ENCODE measurements at places on chromosomes 11 and 22.

- DNase-seq: no peak
These were observed 272.5 kb downstream of the TBC1D22A start for GRCh38 chr22:47034905-47035419.

- DNase-seq: no peak
These were observed 88.7 kb downstream of the PKNOX2 start for GRCh38 chr11:125253289-125253688.

- no peak for DNase-seq
These were observed 7.2 kb downstream of the MICALL1 start for GRCh38 chr22:37913233-37913721.

DNA sequence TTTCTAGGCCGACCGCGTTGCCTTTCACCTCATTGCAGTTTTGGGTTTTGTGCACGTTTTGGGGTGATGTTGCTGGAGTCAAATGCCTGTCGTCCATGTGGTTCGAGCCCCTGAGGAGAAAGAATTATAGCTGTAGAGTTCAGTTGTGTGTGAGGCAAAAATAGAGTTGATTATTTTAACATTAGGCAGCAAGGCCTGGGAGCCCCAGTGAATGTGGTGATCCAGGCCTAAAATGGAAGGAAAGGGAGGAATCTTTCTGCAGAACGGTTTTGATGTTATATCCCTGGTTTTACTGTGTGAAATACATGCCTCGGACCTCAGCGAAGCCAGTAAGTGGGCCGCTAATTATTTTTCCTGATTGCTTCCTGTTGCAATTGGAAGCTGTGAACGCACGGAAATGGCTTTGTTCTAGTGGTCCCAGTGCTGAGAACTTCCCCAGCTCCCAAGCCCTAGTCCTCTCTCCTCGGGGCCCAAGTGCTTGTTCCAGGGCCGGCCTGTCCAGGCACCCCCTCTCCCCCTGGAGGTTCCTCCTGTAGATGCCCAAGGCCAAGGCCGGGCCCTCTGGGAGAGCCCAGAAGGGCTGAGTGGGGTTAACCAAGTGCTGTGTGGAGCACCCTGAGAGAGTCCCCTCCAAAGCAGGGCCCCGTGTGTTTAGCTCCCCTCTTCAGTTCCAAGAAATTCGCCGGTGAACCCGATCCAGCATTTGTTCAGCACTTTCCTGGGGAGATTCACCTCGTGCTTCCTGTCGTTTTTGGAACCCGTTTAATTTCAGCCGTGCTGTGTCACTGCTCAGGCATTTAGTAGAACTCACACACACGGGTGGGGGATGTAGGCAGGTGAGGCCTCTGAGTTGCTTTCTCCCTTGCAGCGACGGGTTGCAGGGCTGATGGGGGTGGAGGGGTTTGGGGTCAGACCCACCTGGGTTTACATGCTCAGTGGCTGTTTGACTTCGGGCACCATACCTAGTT lies 2.1 kb downstream of the LRP5 start:
- DNase-seq: peak; percentile 24

DNA sequence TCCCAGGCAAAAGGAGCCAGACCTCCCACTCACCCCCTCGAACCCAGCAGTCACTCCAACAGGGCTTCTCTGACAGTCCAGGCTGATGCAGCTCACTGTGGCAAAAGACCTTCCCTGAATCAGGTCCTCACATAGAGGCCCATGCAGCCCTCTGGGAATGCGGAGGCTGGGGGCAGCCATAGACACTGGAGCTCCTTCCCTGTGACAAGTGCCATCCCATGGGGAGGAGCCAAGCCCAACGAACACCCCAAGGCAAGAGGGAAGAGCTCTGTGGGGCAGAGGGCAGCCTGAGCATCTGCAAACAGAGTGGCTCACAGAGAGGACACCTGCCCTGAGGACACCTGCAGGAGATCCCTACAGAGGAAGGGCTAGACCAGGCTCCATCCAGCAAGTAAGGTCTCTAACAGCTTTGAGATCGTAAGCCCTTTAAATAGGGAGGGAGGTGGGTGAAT lies at the start of gene LINC01488:
Gene LINC01488 (plus strand): TSS at position 271 of the 452 bp plus-strand sequence.
- DNase-seq: no peak

DNA sequence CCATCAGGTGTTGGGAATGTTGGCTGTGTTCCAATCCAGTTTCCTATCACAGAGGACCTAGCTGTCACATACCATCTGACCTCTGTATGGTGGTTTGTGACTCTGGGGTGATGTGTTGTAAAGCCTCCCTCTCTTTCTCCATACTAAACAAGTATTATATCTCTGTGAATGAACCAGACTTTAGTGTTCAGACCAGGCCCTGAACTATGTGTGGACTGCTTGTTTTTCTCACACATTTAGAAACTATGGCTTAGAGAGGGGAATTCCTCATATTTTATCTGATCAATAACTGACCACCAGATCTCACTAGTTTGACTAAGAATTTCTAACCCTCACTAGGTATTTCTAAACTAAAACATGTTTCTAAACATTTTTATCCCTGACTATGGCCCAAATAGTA lies 17.5 kb downstream of the NCR3LG1 start:
- no peak for DNase-seq

DNA sequence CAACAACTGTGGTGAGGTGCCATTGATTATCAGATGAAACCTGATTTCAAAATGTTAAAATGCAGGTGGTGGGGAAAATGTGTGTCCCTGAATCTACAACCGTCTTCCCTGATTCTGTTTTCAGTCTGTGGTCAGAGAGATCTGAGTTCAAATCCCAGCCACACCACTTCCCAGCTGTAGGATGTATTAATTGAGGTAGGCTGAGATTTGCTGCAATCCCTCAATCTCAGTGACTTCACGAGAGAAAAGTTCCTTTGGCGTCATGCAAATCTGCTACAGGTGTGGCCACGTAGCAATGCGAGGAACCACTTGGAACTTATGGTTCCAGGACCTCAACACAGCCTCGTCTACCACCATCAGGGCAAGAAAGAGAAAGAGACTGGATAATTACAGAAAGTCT lies 56.2 kb downstream of the BCL2L13 start:
- DNase-seq: no peak

- DNase-seq: no peak
These were observed at the start of gene GUCY1A2 for GRCh38 chr11:107018219-107018901. Gene GUCY1A2, minus strand, starts transcription at chr11:107018476. Its CDS starts 421 bp downstream, at chr11:107018055.

DNA sequence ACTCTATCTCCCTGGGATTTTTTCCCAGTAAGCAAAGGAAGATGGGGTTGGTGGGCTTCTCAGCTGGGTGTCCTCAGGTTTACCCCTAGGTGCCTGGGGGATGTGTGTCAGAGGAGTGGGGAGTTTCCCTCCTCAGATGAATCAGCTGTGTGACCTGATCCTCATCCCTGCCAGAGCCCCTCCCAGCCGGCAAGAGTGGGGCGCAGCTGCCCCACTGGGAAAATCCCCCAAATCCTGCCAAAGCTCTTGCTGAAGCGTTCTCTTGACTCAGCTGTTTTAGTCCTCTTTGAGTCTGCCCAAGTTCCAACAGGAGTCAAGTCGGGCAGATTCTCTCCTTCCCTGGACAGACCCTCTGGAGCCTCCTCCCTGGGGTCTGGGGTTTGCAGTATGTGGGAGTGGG lies 6.0 kb downstream of the C11orf68 start:
- DNase-seq: peak; percentile 49

GRCh38 chr22:20497426-20497825 lies 1.8 kb upstream of the KLHL22 start:
- no peak for DNase-seq

DNA sequence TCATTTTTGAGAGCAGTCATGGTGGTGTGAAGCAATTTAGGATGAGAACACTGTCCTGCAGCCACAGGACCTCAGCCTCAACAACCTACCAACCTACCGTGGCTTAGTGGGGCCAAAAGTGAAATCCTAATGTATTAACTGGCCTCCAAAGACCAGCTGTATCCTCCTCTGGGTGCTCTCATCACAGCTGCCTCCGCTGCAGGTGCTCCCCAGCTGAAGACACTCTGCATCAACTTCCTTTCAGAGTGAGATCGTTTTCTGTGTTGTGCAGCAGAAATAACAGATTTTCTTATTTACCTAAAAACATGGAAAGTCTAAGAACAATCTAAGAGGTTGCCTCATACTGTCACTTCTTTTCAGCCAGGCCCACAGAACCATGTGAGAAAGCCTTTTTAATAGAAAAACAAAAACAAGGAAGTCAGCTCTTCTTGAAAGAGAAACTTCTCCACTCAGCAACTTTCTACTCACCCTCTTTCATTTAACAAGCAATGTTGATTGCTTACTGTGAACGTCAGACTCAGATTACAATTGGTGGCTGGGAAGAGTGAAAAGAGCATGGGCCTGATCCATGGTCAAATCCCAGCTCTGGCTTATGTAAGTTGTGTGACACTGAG lies 136.1 kb downstream of the TENM4 start:
- DNase-seq: no peak

DNA sequence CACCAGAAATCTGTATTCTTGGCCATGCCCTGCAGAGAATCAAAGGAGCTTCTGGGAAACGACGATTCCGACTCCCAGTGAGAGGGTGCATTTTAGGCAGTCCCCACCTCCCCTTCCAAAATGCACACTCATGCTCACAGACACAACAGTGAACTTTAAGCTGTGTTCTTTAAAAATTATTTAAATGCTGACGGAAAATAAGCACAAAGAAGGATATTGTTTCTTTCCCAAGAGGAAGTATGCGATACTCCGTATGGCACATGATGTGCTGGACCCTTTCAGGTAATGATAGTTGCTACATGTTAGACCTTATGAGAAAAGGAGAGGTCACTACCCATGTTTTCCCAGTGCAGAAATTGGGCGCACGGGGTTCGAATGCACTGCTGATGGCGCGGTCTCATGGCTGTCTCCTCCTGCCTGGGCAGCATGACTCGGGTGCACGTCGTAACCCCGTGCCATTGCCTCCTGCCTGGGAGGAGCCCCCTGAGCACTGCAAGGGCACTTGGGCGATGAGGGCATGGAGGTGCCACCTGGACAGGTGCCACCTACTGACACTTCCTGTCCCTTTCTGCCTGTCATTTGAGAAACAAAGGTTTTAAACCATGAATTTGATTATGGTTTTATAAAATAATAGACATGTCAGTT lies 63.9 kb upstream of the CTTN start:
- no peak for DNase-seq

- no peak for DNase-seq
These were observed 15.8 kb downstream of the SLC25A17 start for GRCh38 chr22:40803321-40803720.

GRCh38 chr11:86644291-86644690 lies 28.1 kb downstream of the ME3 start:
- DNase-seq: peak; percentile 31

- no peak for DNase-seq
These were observed 60.1 kb upstream of the PHF21B start for GRCh38 chr22:45069925-45070324.
